ENCODE measurements at places on chromosomes 6 and 20.
A peak's percentile ranks its signal among the peaks of the same experiment; 100 is the strongest.

- DNase-seq = no peak
Observed at GRCh38 chr6:132412656-132413498, 11.6 kb upstream of the MOXD1 start.

DNA sequence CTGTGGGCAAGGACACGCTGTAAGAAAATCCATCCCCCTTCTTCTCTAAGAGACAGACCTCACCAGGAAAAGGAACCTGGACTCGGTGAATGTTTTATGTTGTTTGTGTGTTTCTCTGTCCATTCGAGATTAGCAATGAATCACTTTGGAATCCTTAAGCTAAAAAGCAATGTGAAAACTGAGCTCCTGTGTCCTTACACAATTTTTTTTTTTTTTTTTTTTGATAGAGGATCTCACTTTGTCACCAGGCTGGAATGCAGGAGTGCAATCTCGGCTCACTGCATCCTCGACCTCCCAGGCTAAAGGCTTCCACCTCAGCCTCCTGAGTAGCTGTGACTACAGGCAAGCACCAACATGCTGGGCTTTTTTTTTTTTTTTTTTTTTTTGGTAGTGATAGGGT is 32.1 kb downstream of the BFSP1 start:
- DNase-seq = peak; percentile 9

- no peak for DNase-seq
Observed at GRCh38 chr20:23027721-23028120, 7.4 kb upstream of the SSTR4 start.

GRCh38 chr20:51008718-51009117 is 14.2 kb downstream of the KCNG1 start:
- DNase-seq = no peak

- no peak for DNase-seq
Observed at GRCh38 chr6:148021699-148022098, 320.9 kb upstream of the SASH1 start.

- DNase-seq = no peak
Observed at GRCh38 chr6:44179072-44179536, 20.5 kb downstream of the CAPN11 start.

- DNase-seq = no peak
Observed at GRCh38 chr6:11069760-11070159, 23.9 kb upstream of the SMIM13 start.

- DNase-seq = no peak
Observed at GRCh38 chr6:80316686-80317231, 210.3 kb downstream of the BCKDHB start.

GRCh38 chr6:25404091-25404490 is 124.9 kb downstream of the CARMIL1 start:
- DNase-seq = no peak

- no peak for DNase-seq
Observed at GRCh38 chr6:20441236-20441635, 39.6 kb downstream of the E2F3 start.

DNA sequence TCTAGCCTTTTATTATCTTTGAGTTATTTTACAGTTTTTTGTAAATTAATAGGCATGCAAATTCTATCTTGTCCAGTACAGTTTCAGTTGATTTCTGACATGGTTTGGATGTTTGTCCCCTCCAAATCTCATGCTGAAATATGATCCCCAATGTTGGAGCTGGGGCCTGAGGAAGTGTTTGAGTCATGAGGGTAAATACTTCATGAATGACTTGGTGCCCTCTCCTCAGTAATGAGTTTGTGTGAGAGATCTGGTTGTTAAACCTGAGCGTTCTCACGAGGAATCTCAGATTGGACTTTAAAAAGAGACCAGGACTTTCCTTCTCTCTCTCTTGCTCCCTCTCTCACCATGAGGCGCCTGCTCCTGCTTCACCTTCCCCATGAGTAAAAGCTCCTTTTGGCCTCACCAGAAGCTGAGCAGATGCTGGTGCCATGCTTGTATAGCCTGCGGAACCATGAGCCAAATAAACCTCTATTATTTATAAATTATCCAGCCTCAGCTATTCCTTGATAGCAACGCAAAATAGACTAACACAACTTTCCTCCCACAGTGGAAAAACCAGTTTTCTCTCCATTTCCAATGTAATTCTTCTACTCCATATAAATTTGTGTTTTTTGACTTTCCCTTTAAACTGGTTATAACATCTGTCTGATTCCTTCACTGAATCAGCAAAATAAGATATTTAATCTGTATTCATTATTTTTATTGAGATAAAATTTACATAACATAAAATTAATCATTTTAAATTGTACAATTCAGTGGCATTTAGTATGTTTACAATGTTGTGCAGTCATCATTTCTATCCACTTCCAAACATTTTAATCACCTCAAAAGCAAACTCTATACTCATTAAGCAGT is 78.7 kb upstream of the PRSS16 start:
- no peak for DNase-seq

DNA sequence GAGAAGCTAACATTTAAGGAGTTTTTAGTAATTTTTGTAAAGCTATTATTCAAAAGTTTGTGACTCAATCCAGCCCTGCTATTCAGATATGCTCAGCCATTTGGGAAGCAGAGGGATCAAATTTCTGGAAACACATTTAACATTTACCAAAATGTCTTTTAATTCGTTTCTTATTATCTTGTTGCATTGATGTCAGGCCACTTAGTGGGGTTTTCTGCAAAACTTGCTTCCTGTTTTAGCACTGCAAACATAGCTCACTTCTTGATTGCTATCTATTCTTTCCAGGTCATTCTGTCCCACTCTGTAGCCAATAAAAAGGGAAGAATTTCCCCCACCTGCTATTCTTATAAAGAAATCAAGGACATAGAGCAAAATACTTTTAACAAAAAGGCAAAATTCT is 176.9 kb upstream of the SUPT3H start:
- DNase-seq = no peak

DNA sequence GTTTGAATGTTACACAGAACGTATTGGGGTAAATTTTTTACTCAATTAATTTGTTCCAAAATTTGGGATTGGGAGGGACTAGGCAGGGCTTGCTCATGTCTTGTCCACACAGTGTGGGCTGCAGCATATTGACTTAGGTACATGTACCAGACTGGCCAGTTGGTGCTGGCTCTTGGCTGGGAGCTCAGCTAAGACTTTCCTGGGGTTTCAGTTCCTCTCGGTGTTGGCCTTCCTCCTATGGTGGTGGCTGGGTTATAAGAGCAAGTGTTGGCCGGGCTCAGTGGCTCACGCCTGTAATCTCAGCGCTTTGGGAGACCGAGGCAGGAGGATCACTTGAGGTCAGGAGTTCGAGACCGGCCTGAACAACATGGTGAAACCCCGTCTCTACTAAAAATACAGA is 4.9 kb downstream of the CENPQ start:
- no peak for DNase-seq

DNA sequence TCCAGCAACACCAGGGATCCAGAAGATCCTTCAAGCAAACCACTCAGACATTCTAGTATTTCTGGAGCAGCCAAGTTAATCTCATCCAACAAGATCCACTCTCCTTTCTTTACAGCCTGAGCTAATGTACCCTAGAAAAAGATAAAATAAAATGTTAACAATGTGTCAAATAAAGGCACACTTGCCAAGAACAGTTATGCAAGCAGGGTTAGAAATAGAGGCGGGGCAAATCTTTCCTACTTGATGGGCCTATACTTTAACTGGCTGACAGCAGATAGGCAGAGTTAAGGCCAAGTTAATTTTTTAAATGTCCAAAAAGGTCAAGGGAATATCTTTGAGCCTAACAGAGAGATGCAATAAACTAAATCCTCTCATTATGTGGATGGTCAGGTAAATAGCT is 60.8 kb downstream of the MDN1 start:
- DNase-seq = no peak

- DNase-seq = no peak
Observed at GRCh38 chr20:9021216-9021615, 47.7 kb upstream of the PLCB4 start.

DNA sequence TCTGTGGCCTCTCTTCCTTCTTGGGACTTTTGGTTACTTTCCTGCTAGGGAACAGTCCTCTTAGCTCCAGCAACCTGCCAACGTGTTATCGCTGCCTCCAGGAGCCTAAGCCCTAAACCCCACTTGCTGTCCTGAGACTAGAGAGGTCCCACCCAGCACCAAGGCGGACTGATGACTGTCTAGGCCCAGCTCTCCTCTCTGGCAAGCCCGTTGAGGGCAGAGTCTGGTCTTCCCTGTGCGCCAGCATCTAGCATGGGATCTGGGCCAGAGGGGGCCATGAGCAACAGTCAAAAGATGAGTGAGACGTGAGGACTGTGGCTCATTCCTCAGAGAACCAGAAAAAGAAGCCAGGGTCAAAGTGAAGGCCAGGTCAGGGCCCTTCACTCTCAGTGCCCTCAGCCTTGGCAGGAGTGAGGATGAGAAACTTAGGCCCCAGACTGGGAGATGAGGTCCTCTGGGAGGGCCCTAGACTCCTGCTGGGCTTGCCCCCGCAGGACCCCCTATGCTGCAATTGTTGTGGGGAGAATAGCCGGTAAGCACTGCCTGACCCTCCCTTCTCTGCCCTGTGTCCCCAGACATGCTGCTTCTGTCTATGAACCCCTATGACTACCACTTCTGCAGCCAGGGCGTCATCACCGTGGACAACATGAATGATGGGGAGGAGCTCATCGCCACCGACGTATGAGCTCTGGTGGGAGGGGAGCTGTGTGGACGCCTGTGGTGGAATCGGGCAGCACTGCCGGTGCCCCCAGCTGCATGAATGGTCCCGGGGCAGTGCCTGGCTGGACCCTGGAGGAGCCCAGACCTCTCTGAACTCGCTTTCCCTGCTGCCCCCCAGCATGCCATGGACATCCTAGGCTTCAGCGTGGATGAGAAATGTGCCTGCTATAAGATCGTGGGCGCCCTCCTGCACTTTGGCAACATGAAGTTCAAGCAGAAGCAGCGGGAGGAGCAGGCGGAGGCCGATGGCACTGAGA is 30.9 kb downstream of the MYH7B start:
- DNase-seq = no peak

GRCh38 chr6:41222045-41222444 is 6.1 kb upstream of the TREML4 start:
- no peak for DNase-seq

GRCh38 chr6:35477551-35478179 is 9.5 kb downstream of the RPL10A start:
- DNase-seq = no peak

GRCh38 chr20:21529863-21530262 is 16.0 kb upstream of the NKX2-2 start:
- DNase-seq = no peak

- no peak for DNase-seq
Observed at GRCh38 chr6:121731381-121731780, 295.9 kb downstream of the GJA1 start.

DNA sequence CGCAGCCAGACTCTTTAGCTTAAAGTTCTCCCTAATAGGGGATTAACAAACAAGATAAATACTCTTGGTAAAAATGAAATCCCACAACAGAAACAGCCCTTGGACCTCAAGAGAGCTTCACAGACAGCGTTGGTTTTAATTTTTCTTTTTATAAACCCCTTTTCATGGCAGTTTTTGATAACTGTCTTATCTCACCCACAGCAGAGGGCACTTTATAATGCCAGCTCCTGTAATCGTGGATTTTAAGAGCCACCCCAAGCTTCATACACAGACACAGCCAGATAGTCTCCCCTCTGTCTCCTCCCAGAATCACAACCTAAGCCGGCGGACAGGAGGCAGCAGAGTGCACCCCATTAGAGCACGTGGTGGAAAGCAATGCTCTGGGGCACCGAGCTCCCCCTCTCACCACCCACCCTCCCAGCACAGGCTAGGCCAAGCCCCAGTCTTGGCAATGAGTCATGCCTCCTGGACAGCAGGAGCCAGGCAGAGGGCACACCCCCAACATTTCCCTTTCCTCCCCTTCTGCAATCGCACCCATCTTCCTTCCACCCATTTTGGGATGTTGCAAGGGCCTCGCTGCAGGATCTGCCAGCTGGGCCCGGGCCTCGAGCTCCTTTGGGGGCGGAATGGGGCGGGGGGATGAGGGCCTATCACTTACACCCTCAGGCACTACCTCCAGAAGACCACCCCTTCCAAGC is 2.4 kb downstream of the JAG1 start:
- DNase-seq = peak; percentile 21

Data from stimulated activated CD4-positive, alpha-beta T cell treated with anti-CD3 and anti-CD28 coated beads, Interleukin-2, amount 100 ng/mL, for 24 hours (primary cell).